AML-193 (cell line): ENCODE measurements at places on chromosomes 3 and 15.
A peak's percentile ranks its signal among the peaks of the same experiment; 100 is the strongest.

DNA sequence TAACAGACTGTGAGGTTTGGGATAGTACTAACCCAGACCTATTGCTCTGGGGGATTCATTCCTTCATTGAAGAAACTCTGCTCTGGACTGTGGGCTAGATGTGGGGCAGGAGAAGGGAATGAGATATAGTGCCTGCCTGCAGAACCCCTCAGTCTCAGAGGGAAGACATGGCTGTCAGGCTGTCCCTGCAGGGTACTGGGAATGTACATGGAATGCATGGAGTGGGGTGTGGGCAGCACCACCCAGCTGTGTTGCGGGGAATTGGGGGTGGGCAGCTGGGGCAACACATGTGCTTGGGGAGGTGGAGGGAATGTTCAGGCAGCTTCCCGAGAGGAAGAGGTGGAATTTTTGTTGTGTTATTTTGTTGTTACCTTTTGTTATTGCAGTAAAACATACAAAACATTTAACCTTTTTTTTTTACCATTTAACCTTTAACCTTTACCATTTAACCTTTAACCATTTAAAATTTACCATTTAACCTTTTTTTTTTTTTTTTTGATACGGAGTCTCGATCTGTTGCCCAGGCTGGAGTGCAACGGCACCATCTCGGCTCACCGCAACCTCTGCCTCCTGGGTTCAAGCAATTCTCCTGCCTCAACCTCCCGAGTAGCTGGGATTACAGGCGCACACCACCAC lies 7.3 kb downstream of the PAQR5 start:
- DNase-seq = no peak

DNA sequence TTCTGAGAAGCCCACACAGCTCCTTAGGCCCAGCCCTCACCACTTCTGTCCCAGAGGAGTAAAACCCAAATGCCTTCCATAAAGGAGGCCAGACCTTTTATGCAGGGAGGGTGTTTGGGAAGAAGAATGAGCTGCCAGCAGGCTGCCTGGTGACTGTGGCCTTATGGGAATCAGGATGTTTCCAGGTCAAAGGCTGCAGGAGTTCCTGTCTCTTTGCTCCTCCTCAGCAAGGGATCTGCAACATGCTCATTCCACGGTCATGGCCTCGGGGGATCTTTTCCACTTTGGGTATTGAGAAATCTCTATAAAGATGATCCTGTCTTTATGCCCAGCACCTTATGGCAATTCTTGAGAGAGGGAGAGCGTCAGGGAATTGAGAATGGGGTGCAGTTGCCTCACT lies 25.2 kb upstream of the MAGEF1 start:
- no peak for DNase-seq

- DNase-seq = peak; percentile 34
These were observed at the start of gene GOLGA8B for GRCh38 chr15:34583399-34584329. GOLGA8B (minus strand) TSS chr15:34583651; CDS start chr15:34535912, 47,739 bp downstream.

DNA sequence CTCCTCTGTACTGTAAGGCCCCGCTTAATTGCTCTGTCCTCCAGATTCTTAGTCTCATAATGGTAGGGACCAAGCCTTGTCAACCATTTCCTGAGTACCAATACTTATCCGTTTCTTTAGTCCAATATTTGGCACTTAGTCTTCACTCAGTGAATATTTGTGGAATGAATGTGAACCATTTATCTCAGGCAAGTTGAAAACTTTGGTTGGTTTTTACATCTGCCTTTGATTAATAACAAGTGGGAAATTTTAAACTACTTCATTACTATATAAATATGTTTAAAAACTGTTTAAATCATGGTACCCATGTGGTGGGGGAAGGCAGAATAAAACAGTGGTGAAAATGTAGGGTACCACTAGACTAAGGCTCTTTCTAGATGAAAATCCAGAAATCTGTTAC lies 15.2 kb downstream of the CA12 start:
- DNase-seq = no peak
